Activated naive CD4-positive, alpha-beta T cell treated with anti-CD3 and anti-CD28 coated beads, Interleukin-2, amount 50 U/mL, for 16 hours (primary cell): ENCODE measurements at places on chromosomes 3 and 15.

- no peak for DNase-seq
Measured at GRCh38 chr15:46174122-46174521, 539.3 kb downstream of the SQOR start.

GRCh38 chr15:28981351-28981720 lies 95.6 kb downstream of the APBA2 start:
- no peak for DNase-seq

DNA sequence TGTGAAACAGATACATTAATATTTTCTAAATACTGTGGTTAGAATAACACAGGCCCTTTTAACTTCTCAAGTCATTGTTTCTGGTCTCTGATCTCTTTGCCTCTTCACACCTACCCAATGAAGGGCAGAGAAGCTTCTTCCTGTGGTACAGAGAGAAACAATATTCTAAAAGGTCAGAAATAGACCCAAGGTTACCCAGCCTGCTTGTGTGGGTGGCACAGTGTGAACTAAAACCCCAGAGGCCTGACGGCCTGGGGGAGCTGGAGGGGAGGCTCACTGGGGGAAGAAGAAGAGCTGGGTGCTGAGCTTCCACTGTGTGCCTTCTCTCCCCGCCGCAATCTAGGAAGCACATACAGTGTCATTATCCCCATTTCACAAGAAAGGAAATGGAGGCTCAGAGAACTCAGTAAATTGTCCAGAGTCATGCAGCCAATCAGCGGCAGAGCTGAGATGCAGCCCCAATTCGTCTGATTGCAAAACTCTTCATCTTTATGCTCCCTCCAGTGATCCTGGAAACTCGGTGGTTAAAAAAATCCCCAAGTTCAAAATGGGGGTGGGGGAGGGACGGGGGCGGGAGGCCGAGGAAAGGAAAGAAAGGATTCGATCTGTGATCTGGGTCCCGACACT lies 64.1 kb upstream of the HEG1 start:
- no peak for DNase-seq

GRCh38 chr3:80087767-80088166 lies 320.0 kb upstream of the ROBO1 start:
- DNase-seq, result no peak

GRCh38 chr3:99684644-99685043 lies 46.2 kb downstream of the COL8A1 start:
- DNase-seq, result no peak

GRCh38 chr3:182309120-182309519 lies 484.2 kb upstream of the ATP11B start:
- no peak for DNase-seq

GRCh38 chr3:104855702-104856101 lies 511.0 kb upstream of the ALCAM start:
- no peak for DNase-seq

- DNase-seq, result no peak
Measured at GRCh38 chr3:194148383-194148782, 12.4 kb downstream of the HES1 start.

GRCh38 chr3:111314181-111314873 lies 227.7 kb upstream of the CD96 start:
- no peak for DNase-seq

DNA sequence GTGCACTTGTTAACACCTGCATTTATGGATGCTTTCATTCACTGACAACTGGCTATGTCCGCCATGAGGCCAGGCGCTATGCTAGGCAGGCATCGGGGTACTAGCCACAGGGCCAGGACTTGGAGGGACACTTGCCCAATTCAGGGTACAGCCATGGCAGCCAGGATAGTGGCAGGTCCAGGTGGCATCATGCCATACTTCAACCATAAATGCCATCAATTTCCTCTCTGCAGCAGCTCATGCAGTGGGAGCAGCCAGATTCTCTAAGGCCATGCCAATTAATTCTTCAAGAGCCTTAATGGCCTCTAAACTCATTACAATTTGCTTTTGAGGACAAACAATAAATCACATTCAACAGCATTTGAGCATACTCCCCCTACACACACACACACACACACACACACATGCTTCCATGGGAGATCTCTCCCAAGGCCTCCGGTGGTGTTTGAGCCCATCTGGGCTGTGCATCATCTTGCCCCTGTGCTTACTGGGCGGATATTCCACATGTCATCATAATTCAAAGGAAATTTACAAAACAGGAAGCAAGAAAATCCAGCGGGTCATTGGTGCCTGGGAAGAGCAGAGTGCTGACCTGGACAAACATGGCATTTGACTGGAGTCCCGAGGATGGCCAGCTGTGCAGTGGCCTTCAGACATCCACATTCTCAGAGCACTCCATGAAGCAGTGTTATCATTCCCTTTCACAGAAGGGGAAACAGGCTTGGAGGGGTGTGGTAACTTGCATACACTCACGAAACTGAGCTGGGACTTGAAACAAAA lies 109.1 kb downstream of the IQSEC1 start:
- no peak for DNase-seq

DNA sequence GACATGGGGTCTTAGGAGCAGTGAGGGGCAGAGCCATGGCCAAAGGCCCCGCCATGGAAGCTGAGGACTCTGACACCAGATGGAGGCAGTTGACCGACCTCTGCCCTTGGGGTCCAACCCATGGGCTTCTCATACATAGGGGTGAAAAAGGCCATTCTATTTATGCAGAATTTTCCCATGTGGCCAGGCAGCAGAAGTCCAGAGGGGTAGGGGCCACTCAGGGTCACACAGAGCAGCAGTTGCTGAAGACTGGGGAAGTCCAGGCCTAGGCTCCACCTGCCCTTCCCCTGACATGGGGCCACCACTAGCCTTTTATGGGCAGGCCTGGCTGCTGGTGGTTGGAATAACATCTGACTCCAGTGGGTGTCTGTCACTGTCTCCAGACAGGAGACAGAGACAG lies 6.4 kb downstream of the PRSS50 start:
- DNase-seq, result no peak

DNA sequence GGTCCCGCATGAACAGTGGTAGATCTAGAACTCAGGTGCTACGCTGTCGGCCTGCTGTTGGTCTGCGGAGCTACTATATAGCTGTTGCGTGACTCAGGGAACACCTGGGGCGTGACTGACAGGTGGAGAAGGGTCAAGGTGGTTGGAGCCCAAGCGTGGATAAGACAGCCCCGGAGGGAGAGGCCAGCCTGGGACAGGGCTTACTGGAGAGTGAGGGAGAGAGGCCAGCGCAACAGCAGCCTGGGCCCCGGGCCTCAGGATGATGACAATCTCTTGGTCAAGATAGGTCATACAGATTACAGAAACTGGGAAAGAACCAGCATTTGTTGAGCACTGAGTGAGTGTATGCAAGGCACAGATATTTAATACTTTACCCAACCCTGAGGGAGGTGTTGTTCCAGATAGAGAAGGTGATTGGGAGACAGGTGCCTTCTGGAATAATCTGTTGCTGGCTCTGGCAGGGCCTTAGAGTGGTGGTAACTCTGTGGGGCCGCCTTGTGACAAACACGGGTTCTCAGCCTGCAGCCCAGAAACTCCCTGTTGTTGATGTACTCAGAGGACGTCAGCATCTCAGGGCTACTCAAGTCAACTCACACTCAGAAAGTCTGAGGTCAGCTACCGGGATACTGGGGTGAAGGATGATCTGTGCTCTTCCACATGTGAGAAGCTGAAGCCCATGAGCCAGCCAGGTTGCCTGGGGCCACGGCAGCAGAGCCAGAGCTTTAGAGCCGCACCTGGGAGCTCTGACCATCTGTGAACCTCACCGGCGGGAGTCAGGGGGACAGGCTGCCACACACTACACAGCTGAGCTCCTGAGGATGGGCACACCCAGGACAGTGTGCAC lies 265.4 kb upstream of the HES1 start:
- no peak for DNase-seq

GRCh38 chr3:89966877-89967665 lies 859.6 kb downstream of the EPHA3 start:
- no peak for DNase-seq

DNA sequence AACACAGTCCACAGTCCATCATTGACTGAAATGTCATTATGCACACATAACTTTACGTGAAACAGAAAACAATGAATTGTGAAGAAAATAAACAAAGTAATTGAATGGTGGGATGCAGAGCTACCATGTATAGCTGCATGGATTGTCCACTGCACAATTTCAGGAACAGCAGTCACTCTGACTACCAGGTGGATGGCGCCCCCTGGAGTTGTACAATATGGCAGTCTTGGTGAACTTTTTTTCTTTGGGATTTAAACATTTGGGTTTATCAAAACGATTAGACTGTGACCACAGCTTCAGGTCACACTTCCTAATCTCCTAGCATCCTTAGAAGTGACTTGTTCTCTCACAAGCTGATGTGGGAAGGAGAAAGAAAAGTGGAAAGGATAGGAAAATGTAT lies 48.9 kb upstream of the TCF12 start:
- no peak for DNase-seq

- no peak for DNase-seq
Measured at GRCh38 chr3:145857956-145858355, 303.0 kb downstream of the PLOD2 start.

DNA sequence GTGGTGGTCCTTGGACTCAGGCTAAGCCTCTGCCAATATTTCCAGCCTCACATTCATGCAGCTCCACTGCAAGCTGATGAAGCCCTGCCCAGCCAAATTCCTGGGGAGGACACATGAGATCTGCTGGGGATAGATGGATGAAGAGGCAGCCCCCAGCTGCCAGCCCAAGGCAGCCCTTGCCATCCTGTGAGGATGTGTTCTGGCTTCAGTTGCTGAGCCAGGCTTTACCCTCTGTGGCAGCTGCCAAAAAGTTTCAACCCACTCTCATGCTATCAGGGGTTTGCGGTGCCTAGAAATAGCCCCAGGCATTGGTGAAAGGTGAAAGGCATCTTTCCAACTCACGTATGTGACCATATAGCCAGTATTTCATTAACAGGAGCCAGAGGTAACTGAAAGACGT lies 37.6 kb downstream of the C2CD4A start:
- no peak for DNase-seq

- DNase-seq, result no peak
Measured at GRCh38 chr3:59981377-59981776, 931.6 kb upstream of the CFAP20DC start.
